Hematopoietic multipotent progenitor cell (in vitro differentiated cells): ENCODE measurements at places on chromosomes 12 and 14.

GRCh38 chr12:1933342-1934051 is 15.0 kb upstream of the CACNA2D4 start:
- DNase-seq, result no peak

DNA sequence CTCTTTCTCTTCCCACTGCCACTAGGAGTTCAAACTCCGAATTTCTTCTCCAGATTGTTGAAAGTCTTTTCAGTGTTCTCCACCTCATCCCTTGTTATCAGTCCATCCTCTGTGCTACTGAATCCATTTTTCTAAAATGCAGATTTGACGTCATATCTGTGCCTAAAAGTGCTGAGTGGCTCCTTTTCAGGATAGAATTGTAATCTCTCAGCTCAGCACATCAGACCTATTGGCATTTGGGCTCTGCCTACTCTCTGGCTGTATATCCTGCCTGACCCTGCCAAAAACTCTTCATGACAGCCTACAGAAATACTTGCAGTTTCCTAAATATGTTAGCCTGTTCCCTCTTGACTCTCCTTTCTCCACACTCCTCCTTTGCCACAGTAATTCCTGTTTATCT is 1.1 kb upstream of the RABGGTA start:
- no peak for DNase-seq

- no peak for DNase-seq
Observed at GRCh38 chr14:54146601-54147000, 190.0 kb upstream of the BMP4 start.

DNA sequence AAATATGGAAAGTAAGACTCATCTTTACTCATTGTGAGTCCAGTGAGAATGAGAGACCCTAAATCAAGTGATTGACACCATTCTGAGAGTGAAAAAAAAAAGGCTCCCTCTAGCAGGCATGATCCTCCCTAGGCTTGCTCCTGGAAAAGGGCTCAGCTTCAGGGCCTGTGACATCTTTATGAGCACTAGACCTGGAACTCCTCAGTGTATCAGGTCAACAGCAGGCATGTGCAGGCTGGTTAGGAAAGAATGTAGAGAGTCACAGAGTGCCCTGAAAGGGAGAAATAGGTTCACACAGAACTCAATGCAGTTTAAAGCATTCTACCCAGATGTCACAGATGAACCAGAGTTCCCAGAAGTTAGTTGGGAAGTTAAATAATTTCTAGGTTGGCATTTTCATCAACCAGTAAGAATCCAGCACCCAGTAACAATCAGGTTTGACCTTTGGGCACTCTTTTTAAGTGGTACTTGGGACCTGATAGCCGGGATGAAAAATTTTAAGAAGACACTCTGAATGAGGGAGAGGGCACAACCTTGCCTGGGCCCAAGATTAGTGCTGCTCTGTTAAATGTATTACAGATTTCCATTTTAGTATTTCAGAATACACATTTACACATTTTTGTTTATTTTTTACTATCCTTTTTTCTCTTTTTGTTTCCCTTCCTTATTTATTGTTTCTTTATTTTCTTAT is 828.8 kb downstream of the C12orf50 start:
- DNase-seq, result no peak

DNA sequence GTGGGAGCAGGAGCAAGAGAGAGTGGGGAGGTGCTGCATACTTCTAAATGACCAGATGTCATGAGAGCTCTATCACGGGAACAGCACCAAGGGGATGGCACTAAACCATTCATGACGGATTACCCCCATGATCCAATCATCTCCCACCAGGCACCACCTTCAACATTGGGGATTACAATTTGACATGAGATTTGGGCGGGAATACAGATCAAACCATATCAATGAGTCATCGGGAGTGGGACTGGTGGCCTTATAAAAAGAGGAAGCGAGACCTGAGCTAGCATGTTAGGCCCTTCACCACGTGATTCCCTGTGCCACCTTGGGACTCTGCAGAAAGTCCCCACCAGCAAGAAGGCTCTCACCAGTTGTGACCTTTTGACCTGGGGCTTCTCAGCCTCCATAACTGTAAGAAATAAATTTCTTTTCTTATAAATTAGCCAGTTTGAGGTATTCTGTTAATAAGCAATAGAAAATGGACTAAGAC is 28.7 kb downstream of the COX8C start:
- no peak for DNase-seq

- DNase-seq, result no peak
Observed at GRCh38 chr12:49347311-49348193, 864 bp downstream of the DNAJC22 start.

GRCh38 chr14:91399868-91400640 is 17.6 kb downstream of the CCDC88C start:
- DNase-seq, result peak; percentile 38

DNA sequence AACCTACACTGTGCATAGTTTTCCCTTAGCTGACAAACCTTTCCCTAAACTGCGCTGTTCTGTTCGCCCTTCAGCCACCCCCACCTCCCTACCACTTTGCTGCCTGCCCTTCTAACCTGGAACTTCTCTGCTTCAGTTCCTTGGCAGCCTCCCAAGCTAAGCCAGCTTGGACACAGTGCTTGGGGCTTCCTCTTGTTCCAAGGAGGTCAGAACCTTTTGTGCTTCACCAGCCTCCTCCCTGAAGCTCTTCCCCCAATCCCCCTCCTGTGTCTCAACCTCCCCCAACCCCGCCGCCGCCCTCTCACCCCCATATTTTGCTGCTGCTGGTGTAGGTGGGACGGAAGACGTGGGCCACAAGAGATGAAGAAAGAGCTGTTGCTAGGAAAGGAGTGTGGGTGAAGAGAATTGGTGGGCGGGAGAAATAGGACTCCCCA is 8.1 kb upstream of the RIC8B start:
- no peak for DNase-seq

GRCh38 chr14:22379727-22380126 is 209.3 kb downstream of the DAD1 start:
- DNase-seq, result no peak

GRCh38 chr14:33700052-33700451 is 250.8 kb downstream of the EGLN3 start:
- no peak for DNase-seq

DNA sequence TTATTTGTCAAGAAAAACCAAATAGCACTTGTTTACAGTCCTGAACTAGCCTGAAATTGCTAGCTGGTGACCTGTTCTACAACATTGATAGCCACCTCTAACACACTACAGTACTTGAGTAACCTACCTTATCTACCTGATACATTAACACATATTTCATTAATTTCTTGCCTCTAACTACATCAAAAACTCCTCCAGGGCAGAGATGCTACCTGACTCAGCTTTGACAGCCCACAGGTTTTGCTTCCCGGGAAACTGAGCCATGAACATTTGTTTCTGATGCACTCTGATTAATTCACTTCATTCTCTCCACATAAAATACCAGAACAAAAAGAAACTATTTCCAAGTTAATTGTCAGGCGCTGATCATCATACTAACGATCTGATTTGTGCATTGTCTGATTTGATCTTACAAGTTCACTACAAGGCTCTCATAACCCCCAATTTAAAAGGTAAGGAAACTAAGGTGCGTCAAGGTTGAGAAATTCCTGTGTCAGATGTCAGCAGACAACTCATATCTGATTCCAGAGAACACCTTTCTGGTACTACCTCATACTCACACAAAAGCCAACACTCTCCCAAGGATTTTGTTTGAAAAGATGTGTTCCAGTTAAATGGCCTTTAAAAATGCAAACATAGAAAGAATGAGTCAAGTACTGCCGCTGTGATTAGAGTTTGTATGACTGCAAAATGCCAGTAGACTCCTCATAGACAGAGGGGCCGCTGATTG is 768.7 kb downstream of the BCL11B start:
- DNase-seq, result no peak

- DNase-seq, result no peak
Observed at GRCh38 chr12:18146363-18146762, 56.4 kb upstream of the RERGL start.

DNA sequence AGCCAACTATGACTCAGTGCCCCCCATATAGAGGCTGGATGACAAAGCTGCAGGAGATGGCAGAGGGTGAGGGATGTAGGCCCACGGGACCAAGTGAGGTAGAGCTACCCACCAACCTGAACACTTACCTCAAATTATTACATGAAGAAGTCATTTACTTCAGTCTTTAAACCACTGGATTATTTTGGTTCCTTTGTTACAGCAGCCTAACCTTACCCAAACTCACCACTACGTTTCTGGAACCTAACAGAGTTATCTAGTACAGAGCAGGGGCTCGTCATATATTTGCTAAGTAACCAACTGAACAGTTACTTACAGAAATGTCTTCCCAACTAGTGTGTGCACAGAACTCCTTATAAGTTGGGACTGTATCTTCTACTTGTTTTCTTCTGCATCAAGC is 85.2 kb upstream of the IGF1 start:
- DNase-seq, result no peak

DNA sequence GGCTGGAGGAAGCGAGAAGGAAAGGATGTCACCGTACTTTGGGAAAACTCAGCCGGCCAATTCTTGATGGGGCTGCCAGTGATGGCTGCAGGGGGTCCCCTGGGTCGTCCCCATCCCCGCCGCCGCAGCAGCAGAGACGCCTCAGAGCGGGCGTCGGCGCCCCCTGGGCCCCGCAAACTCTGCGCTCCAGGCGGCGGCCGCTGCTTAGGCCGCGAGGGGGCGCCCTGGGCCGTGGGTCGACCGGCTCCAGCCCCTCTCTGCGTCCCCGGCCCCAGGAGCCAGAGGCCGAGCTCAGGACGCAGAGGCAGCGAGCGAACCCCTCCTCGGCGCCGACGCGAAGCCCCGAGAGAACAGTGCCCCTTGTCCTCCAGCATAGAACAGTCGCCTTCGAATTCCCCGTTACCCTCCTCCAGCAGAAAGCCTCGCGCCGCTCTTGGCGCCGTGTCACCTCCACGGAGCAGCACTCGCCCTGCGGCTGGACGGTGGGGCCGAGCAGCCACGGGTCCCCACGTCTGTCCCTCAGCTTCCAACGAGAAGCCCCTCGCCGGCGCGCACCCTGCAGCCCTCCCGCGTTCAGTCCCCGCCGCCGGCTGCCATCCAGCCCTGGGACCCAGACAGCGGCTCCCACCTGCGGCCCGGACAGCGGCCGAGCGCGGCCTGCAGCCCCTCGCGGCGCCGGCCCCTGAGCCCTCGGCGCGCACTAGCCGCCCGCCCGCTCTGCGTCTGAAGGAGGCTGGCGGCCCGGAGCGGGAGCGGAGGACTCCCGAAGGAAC is 106.6 kb downstream of the PRICKLE1 start:
- DNase-seq, result peak; percentile 74

- no peak for DNase-seq
Observed at GRCh38 chr14:34220921-34221320, 241.1 kb downstream of the SPTSSA start.

GRCh38 chr12:90090929-90091651 is 382.5 kb upstream of the ATP2B1 start:
- peak; percentile 4 for DNase-seq

DNA sequence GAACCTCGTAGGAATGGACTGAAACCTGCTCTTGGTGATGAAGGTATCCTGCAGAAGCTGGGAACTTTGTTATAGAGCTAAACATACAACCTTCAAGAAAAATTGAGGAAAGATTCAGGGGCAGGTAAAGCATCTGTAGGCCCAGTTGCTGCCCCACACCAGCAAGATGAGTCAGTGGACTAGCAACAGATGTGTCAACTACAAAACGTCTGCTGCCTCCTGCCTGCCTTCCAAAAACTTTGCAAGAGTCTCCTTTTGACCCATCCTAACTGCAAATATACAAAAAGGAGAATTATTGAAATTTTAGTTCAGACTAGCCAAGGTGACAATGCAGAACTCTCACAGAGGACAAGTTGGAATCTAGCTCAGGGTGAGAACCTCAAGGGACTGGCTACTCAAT is 60.9 kb upstream of the TMTC1 start:
- DNase-seq, result no peak

GRCh38 chr14:90555126-90556011 is 158.5 kb downstream of the CALM1 start:
- no peak for DNase-seq

GRCh38 chr12:34398706-34399630 is 376.7 kb downstream of the ALG10 start:
- DNase-seq, result no peak
